Skin of body (tissue), 3 donors: ENCODE measurements at places on chromosomes 6 and 20. TPM values are rescaled to one million over a fixed set of nuclear protein-coding genes. Genes with fewer than 3 reads are reported as not detected.

The ATP9A gene
- total RNA-seq: 24.6 TPM

The ATAT1 gene
- total RNA-seq: 7.8 TPM

The PGC gene
- total RNA-seq: not detected

The NOX3 gene
- total RNA-seq: not detected

DNA sequence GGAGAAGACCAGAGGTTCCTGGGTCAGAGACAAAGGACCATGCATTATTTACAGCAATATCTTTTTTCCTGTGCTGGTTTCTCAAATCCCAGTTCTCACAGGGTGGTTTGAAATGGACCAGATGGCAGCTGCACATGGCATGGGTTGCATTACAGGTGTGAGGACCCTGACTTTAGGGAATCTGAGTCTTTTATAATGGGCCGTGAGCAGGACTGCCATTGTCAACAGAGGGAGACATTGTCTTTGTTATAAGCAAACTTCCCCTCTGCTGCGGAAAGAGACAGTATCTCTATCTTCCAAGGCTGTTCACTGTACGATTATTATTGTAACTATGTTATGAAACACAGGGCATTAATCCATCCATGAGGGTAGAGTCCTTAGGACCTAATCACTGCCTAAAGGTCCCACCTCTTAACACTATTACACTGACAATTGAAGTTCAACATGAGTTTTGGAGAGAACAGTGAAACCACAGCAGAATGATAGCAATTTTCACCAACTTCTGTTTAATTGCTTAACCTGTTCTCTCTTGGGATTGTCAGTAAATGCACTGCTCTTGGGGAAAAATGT is 156.1 kb upstream of the AGPAT4 start:
- DNase-seq: no peak

The RAET1E gene
- total RNA-seq: 3.3 TPM

- DNase-seq: no peak
These were observed 109.9 kb downstream of the CD2AP start for GRCh38 chr6:47587493-47587892.

GRCh38 chr20:23187751-23188150 is 101.6 kb upstream of the CD93 start:
- no peak for DNase-seq

The GTPBP2 gene
- 34.8 TPM for total RNA-seq

GRCh38 chr6:9398071-9398766 is 962.9 kb upstream of the SLC35B3 start:
- DNase-seq: no peak

- no peak for DNase-seq
These were observed 20.6 kb downstream of the ADRM1 start for GRCh38 chr20:62323146-62323979.

The RSPO3 gene
- total RNA-seq: 8.6 TPM

GRCh38 chr6:143241911-143242310 is 181.2 kb downstream of the AIG1 start:
- no peak for DNase-seq

GRCh38 chr6:31270788-31271640 is 878 bp downstream of the HLA-C start:
- no peak for DNase-seq

- no peak for DNase-seq
These were observed 636.6 kb upstream of the MAN1A1 start for GRCh38 chr6:119985952-119986736.

The NNAT gene
- total RNA-seq: 22.0 TPM

DNA sequence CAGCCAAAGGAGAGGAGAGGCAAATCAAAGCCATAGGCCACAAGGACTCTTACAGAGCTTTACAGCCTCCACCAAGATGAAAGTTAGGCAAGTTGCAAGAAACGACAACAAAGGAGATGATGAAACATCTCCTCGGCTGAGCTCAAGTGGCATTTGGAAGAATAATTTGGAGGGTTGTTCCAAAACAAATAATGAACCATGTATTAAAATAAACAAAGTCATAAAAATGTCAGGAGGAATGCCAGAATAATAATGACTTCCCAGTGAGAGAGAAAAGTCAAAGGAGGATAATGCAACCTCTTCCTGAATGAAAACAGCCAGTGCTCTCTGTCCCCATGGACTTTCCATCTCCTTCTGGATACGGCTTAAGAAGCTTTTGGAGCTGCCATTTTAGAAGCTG is 371.4 kb upstream of the ID4 start:
- no peak for DNase-seq

- DNase-seq: peak; percentile 38
These were observed 30.0 kb downstream of the CDKAL1 start for GRCh38 chr6:20564269-20564668.

The B3GAT2 gene
- total RNA-seq: 0.59 TPM

GRCh38 chr6:26457806-26458688 is at the start of gene BTN2A1:
Gene BTN2A1, plus strand, starts transcription at chr6:26457955. Its CDS starts 682 bp downstream, at chr6:26458637.
- DNase-seq: peak; percentile 95

The KCNK16 gene
- total RNA-seq: not detected

GRCh38 chr6:162251257-162251656 is 476.3 kb downstream of the PRKN start:
- no peak for DNase-seq

DNA sequence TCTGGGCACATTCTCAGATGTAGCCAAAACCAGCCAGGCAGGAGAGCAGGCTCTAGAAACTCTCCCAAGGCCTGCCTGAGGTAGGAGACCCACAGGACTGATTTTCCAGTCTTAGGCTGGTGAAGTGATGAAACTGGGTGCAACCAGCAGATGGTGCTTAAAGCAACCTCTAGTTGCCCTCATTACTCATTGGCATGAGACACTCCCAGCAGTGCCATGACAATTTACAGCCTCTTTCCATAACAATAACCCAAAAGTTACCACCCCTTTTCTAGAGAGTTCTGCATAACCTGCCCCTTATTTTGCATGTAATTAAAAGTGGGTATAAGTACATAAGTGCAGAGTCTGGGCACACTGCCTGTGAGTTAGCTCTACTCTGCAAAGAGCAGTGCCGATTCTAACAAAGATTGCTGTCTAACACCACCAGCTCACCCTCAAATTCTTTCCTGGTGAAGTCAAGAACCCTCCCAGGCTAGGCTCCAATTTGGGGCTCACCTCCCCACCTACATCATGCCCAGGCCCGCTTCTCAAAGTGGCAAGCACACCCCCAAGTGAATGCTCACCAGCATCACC is 14.4 kb upstream of the GPR6 start:
- DNase-seq: no peak

The MANEA gene
- total RNA-seq: 13.2 TPM

DNA sequence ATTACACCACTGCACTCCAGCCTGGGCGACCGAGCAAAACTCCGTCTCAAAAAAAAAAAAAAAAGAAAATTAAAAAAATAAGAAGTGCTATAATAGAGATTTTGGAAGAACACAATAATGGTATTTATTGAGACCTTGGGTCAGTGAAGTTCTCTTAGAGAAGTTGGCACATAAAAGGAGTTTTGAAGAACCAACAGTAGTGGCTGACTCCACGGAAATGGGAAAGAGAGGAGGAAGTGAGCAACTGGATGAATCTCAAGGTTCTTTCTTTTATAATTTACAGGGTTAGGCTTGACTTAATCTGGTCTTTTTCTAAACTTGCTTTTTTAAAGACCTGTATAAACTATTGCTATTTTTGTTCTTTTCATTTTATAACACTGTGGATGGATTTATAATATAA is 52.8 kb downstream of the TOMM6 start:
- no peak for DNase-seq

The MBOAT1 gene
- 11.8 TPM for total RNA-seq

DNA sequence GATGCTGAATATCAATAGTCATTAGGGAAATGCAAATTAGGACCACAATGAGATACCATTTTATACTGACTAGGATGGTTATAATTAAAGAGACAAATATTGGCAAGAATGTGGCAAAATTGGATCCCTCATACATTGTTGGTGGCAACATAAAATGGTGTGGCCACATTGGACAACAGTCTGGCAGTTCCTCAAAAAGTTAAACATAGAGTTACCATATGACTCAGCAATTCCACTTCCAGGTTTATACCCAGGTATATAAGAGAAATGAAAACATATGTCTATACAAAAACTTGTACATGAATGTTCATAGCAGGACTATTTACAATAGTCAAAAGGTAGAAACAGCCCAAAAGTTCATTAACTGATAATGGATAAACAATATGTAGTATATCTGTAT is 2.0 kb upstream of the CRIP3 start:
- DNase-seq: no peak

The TGIF2 gene
- total RNA-seq: 15.7 TPM

DNA sequence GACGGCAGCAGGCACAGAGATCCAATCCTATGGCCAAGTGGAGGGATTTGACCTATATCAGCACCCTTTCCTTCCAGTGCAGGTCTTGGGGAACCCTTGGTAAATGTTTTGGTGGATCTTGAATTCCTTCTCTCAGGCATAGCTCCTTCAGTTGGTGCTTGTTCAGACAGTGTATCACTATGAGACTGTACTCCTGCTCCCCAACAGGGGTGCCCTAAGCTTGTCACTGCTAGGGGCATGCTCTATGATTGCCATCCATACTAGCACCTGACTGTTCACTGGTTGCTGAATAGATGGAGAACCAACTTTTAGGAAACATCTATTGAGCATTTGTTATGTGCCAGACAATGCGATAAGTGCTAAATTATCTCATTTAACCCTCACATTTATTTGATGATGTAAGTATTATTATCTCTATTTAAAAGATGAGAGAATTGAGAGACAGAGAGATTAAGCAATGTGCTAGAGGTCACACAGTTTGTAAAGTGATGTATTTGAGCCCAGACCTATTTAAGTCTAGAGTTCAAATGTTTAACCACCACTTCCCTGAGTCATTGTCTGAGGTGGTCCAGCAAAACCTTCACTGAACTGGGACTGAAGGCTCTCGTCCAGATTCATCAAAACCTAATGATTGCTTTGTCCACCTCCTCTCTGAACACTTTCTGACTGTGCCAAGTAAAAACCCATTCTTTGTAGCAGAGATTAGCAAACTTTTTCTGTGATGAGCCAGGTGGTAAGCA is 34.3 kb downstream of the ADGRF1 start:
- no peak for DNase-seq

The CDSN gene
- total RNA-seq: 37.1 TPM

The TAAR1 gene
- total RNA-seq: not detected

The FNDC1 gene
- 59.6 TPM for total RNA-seq

DNA sequence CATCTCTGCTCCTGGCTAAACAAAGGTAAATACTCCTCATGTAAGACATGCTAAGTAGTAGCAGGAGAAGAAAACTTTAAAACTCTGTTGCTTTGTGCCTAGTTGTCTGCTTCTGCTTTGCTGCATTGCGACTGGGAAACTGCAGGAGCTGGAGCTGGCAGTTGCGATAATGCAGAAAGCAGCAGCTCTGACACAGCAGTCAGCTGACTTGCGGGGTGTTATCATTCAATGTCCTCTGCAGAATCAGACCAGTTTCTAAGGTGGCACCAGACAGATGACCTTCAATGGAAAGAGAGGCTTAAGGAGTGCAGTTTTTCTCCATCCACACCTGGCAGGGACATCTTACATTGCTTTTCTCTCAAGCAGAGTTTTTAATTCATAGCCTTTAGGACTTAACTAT is 69.9 kb upstream of the SOX4 start:
- no peak for DNase-seq

DNA sequence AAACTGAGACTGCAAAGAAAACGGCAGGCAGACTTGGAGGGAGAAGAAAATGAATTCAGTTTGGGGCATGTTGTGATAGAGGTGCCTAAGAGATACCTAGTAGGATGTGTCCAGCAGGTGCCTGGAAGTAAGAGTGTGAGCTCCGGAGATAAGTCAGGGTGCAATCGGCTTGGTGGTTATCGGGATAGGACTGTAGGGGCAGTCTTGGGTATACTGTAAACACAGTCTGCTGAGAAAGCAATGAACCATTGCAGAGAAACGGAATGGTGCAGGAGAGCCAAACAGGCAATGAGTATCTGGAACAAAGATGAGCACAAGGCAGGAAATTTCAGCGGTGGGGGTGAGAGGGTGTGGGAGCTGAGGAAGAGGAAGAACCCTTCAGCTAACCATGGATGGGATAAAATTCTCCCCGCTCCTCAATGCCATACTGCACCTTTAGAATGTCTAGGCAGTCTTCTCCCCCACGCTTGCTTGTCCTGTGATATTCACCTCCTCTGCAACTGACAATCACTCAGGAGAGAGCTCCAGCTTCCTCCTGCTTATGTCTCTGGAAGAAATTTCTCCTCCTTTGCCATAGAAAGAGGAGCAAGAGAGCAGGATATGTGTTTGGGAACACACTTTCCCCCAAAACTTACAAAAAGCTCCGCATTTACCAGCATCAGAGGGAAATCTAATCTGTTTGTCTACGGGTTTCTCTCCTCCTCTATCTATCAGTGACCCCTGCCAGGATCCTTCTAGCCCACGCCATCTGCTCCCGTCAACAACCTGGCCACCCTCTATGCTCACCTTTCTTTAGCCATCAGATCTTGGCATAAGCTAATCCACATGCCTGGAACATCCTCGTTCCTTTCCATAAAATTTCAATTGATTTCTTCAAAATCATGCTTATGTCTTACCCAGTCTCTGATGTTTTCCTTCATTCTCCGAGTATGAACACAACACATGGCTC is 381.7 kb upstream of the JARID2 start:
- no peak for DNase-seq

GRCh38 chr6:168301648-168302398 is 17.8 kb downstream of the DACT2 start:
- DNase-seq: no peak

- DNase-seq: peak; percentile 23
These were observed 100.6 kb downstream of the KCNB1 start for GRCh38 chr20:49381558-49382493.

The PHACTR1 gene
- total RNA-seq: 12.7 TPM

GRCh38 chr20:25336561-25337422 is 53.8 kb downstream of the ABHD12 start:
- DNase-seq: no peak

DNA sequence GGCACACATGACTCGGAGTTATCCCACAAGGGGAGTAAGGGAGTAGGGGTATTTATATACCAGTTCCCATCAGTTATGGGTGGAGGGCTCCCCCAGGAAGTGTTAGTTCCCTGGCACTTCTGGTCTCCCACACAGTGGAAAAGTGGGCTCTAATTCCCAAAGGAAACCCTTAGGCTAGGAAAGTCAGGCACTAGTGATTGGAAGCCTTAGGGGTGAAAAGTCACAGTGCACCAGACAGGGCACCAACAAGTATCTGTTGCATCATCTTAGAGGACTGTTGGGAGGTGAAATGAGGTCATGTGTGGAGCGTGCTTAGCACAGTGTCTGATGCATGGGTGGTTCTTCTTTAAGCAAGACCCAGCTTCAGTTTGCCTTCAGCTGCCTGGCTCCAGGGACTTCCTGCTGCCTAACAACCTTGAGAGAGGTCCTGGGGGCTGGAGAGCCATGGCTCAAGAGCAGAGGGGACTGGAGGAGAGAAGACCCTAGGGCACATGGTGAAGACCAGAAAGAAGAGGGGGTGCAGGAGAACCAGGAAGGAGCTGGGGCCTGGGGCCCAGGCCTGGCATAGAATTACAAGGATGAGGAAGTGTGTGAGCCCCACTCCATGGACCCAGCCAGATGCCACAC is 7.5 kb upstream of the FOXP4 start:
- DNase-seq: no peak

GRCh38 chr6:154579485-154579884 is 69.0 kb upstream of the CNKSR3 start:
- peak; percentile 64 for DNase-seq

The HMGN3 gene
- 80.5 TPM for total RNA-seq

GRCh38 chr20:58328836-58329235 is 19.3 kb downstream of the RAB22A start:
- no peak for DNase-seq
